ENCODE measurements at places on chromosomes 1 and 21. TPM values are rescaled to one million over a fixed set of nuclear protein-coding genes. Genes with fewer than 3 reads are reported as not detected.

The SRSF4 gene
- 95.0 TPM for total RNA-seq

DNA sequence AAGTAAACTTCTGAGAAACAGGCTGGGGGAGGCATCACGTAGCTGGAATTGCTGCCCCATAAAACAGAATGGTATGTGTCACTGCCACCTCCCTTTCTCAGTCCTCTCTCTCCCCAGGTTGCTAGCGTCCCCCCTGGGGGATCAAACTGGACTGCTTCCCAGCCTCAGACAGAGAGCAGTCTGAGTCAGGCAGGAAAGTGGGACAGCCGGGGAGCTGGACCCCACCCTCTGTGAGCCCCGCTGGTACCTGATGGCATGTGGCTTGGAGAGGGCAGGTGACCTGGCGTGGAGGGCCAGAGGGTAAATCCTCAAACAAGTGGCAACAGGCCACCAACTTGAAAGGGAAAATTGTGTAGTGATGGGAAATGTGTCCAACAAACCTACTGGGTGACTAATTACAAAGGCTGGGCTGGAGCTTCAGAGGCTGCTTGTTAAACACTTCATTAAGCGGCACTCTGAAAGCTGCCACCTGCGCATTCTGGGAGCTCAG is 1.0 kb upstream of the SFN start:
- no peak for DNase-seq

The PLEKHG5 gene
- total RNA-seq: 77.7 TPM

The OR2AK2 gene
- not detected for total RNA-seq

The PSRC1 gene
- total RNA-seq: 7.6 TPM

DNA sequence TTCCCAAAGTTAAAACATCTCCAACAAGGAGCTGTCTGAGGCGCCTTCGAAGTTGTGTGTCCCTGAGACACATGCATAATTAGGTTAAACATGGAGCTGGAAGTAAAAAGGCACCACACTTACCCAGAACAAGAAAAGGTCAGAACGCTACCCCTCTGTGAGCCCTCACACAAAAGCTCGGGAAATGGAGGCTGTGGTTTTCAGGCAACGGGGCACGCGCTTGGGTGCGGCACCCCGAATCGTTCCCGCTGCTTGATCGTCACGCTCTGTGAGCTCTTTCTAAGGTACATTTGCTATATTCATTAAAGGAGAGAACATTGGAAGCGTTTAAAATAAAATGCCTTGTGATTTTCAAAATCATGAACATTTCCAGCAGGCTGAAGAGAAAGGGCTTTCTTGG is 12.5 kb downstream of the CAPN8 start:
- no peak for DNase-seq

DNA sequence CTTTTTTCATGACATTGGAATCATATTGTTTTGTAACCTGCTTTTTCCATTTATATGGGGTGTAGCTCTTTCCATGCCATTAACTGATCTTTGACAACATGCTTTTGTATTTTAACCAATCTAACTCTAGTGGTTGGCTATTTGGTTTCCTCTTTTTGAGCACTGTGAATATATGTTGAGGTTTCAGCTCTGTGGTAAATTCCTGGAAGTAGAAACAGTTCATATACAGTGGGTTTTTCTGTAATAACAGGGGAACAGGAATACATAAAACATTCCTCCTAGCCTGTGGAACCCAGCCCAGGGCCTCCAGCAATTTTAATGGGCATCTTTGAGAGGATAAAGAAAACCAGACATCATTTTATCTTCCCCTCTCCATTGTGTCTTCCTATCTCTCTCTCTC is 17.4 kb downstream of the AZIN2 start:
- no peak for DNase-seq

- DNase-seq: no peak
Observed at GRCh38 chr1:178098262-178098661, 4.4 kb downstream of the RASAL2 start.

DNA sequence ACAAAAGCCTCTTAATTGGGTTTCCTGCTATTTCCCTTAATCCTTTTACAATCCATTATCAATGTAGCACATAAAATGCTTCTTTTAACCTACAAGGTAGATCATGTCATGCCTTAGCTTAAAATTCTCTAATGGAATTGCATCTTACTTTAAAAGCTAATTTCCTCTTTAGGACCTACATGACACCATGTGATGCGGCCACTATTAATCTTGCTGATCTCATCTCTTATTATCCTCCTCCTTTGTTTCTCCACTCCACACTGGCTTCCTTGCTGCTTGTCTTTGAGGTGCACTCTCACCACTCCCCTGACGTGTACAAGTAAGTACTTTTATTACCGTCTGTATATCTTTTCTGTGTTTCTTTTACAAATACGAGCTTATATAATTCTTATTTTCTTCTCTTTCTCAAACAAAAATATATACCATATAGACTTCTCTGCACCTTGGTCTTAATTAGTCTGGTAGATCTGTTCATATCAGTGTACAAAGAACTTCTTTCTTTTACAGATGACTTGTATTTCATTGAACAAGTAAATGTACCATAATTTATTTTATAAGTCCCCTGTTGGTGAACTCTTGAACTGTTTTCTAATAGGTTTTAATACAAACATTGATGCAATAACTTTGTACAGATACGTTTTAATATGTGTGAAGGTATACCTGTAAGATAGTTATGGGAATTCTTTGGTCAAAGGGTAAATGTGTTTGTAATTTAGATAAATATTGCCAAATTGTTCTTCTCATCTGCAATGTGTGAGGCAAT is 28.2 kb downstream of the GPR88 start:
- no peak for DNase-seq

DNA sequence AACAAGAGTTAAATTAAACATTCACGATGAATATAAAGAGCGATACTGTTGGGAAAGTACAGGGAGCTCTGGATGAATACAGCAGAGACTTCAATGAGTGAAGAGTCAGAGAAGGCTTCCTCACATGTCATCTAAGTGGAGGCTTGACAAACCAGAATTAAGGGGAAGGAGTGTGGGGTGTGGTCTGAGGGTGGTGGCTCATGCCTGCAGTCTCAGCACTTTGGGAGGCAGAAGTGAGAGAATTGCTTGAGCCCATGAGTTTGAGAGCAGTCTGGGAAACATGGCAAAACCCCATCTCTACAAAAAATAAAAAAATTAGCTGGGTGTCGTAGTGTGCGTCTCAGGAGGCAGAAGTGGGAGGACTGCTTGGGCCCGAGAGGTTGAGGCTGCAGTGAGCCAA is 8.7 kb downstream of the SDHB start:
- no peak for DNase-seq

DNA sequence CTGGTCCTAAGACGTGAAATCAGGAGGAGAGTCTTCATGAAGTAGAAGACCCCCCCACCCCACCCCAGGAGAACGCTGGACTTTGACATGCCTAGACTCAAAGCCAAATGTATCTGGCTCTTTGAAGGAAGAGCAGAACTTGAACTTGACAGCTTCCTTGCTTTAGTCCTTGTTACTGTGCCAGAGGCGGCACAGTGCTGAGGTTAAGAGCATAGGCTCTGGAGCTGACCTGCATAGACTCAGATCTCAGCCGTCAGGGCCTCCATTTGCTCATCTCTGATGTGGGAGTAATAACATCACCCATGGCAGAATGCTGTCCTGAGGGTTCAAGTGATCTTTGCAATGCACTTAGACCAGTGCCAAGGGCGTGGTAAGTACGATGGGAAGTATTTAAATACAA is 39.0 kb downstream of the COL6A1 start:
- DNase-seq: no peak

The FABP3 gene
- 6.5 TPM for total RNA-seq

The AADACL3 gene
- total RNA-seq: not detected

DNA sequence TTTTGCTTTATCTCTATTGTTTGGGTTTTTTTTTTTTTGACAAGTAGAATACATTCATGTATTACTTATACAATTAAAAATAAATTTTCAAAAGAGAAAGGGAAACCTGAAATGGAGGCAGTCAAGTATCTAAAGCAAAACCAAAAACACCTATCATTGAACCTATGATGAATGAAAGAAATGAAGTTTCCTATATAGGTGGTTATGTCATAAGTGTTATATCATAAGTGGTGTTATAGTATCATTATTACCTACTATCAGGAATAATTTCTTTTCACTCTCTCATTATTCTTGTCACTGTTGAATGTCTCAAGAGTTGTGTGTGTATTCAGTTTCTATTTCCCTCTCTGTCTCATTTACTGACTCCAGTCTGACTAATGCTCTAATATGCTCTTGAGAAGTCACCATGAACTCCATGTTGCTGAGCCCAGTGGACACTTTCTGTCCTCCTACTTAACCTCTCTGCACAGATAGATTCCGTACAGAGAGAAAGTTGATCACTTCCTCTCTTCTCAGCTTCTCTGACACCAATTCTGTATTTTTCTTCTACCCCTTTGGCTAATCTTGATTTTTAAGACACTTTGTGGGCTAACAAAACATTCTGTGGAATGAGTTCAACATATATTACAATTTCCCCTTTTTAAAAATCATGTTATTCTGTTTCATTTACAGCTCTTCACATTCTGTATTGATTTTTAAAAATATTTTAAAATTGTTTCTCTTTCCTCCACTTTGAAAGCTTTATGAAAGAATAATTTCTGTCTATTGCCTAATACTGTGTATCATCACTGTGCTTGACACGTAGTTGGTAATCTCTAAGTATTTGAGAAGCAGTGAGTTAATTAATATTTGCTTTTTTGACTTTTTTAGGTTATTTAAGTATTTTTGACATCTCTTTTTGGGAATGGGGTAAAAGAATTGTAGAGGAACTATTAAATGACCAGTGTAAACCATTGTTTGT is 50.1 kb downstream of the RASAL2 start:
- no peak for DNase-seq

DNA sequence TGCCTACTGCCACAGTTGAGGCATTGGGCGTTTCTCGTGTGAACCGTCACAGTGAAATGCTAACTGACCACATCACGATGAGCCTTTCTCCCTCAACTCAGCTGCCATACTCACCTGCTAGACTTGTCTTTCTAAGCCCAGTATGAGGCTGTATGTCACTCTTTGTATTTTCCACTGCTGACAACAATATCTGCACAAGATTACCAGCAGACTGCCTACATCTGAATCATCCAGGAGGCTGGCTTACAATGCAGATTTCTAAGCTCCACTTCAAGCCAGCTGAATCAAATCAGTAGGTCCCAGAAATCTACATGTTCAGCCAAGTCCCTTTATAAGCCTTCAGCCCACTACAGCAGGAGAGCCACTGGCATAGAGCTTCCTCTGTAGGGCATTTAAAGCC is 355.0 kb upstream of the DUSP10 start:
- no peak for DNase-seq

GRCh38 chr1:113949007-113949406 is 19.9 kb downstream of the HIPK1 start:
- DNase-seq: no peak
